ENCODE measurements at places on chromosomes 2 and 18.
A peak's percentile ranks its signal among the peaks of the same experiment; 100 is the strongest.

GRCh38 chr18:39299152-39299551 is 1733.6 kb upstream of the CELF4 start:
- DNase-seq = no peak

- no peak for DNase-seq
Observed at GRCh38 chr2:240159251-240159839, 18.9 kb upstream of the OTOS start.

DNA sequence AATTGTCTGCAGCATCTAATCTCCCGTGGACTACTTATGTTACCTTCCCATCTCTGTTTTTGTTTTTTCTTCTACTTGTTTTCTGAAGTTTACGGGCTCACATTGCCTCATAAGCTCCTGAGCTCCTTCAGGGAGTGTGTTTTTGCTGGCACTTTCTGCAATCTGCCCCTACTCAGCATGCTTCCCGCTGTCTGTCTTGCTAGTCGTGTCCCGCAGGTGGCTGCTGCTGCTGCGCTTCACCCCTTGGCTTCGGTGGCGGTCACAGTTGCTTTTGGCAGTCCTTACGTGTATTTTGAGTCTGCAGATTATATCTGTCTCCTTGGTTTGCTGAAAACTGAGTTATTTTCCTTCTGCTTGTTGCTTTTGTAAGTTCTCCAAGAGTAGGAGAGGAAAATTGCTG is 37.3 kb downstream of the FER1L5 start:
- DNase-seq = no peak

DNA sequence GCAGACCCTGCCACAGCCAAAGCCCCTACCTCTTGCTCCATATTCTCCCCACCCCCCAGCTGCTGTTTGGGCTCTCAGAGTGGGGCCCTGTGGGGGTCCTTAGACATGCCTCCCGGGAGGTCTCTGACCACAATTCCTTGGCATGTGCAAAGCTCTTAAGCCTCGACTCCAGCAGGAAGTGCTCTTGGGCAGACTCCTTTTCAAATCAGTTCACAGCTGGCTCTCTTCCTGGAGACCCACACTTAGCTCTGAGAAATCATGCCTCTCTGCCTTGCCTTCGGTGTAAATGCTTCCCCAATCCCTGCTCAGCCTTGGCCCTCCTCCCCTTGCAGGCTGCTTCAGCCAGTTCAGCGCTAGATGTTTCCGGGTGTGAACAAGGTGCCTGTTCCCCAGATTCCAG is 46.9 kb downstream of the NGEF start:
- DNase-seq = no peak

- no peak for DNase-seq
Observed at GRCh38 chr18:57951117-57951796, 92.8 kb upstream of the NEDD4L start.

DNA sequence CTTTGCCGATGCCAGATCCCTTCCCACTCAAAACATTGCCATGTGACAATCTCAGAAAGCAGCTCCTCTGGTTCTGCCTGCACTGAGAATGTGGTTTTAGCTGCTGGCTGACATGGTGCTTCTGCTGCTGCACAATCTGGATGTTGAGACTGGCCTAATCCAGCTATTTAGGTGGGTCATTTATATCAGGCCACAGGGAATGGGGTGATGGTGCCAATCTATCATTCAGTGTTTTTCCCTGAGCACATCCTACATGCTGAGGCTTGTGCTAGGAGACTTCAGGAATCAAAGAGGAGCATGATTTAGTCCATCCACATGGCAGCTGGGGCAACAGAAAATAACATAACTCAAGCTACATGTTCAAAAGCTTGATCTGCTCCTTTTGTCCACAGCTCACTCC is 144.7 kb downstream of the CYRIA start:
- DNase-seq = no peak

DNA sequence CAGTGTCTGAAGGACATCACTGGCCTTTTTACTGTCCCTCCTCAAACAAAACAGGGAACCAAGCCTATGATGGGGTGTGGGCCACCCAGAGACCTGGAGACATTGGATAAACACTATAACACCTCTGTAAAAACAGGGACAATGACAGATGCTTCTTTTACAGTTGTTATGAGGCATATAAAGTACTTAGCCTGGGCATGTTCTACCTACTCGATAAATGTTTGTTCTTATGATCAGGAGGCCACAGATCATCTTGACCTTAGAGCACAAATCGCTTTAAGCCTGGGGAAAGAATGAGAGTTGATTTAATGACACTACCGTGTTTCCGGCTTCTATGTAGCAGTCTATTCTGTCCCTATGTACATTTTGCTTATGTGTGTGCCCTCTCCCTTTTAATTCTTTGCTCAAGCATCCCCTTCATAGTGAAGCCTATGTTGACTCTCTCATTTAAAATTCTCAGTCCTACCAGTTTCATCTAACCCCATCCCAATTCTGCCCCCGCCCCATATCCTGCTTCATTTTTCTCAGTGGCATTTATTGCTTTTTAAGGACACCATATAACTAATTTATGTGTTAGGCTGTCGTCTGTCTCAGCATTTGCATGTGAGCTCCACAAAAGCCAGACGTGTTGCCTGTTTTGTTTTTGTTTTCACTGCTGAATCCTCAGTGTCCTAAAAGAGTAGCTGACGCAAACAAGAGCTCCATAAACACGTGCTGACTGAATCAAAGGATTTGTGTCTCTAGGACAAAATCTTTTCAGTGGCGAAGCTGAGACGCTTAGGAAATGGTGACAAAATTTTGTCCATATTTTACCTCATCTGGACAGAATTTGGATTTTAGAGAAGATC is 182.3 kb upstream of the ST6GAL2 start:
- DNase-seq = no peak

- no peak for DNase-seq
Observed at GRCh38 chr18:58649966-58650816, 21.1 kb upstream of the MALT1 start.

- no peak for DNase-seq
Observed at GRCh38 chr2:209380293-209380692, 43.6 kb upstream of the MAP2 start.

DNA sequence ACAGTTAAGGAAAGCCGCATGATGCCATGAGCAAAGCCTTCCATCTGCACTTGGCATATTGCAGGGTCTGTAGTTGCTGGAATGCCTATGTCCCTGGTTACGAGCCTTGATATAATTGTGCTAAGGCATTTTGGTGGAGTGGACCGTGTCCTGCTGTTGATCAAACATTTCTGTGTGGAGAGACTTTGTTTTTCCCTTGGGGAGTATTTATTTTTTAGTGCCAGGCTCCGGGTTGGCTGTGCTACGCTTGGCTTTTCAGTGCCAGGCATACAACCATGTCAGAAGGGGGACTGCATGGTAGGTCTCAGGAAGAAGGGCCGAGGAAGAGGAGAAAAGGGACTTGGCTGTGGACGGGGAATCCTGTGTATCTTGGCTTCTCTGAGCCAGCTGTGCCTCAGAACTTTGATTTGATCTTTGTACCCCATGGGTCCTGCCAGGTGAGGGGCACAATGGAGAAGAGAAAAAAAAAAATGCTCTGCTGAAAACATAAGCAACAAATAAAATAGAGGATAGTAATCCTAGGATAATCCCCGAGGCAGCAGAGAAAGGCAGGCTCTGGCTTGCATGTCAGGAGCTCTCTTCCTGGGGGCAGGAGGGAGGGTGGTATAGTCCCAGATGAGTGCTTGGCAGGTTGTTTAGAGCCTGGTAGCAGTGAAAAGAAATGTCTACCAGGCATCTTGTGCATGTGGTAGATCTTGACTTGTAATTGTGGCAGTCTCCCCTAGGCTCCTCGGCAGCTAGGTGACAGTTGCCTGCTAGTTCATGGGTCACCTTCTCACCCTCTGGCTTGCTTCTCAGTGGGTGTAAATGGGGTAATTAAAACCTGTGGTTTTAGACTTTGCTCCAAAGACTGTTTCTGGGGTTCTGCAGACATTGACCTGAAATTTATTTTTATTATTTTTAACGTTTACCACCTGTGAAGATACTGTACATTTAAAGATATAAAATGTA is 233.0 kb downstream of the NEDD4L start:
- DNase-seq = no peak

DNA sequence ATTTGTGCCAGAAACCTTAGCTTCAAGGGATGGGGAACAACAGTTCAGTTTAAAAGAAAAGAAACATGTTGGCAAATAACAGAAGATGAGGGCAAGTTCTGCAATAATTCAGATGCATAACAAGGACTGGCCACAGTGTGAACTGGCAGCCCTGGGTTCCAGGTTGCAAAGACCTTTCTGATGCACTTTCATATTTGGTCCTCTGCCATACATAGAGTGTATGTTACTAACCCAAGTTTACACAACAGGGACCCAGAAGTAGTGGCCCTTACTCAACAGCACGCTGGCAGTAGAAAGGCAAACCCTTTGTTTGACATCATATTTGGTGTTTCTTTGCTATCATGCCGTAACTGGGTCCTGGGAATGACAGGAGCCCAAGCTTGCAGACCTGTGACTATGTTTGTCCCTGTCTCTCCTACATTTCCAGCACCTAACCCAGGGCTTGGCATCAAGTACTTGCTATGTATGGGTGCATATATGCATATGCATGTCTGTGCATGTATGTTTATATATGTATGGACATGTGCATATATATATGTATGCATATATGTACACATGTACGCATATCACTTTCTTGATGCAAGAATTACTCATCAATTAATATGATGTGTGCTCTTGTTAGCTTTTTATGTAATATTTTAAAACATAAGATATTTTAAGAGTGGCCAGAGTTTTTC is 94.3 kb downstream of the MBP start:
- no peak for DNase-seq

DNA sequence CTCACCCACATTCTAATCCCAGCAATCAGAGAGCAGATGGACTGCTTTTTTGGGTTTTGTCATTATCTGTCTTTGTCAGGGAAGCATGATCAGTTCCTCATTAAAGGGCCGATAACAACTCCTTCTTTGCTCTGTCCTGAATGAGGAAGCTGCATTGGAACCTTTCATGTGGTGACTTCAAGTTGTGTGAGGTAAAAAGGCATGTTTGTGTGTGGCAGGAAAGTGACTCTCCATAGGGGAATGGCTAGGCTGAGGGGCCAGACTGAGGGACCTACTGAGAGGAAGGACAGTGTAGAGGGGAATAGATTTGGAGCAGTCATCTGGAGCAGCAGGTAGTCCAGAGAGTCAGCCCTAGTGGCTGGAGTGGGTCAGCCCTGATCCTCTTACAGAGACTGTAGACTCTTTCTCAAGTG is 23.6 kb upstream of the LRRTM1 start:
- DNase-seq = no peak

- peak; percentile 53 for DNase-seq
Observed at GRCh38 chr2:237858294-237859081, 935 bp upstream of the RAMP1 start.

- no peak for DNase-seq
Observed at GRCh38 chr2:44616667-44617155, 255.0 kb downstream of the CAMKMT start.

GRCh38 chr2:190927301-190927700 is 46.7 kb downstream of the GLS start:
- no peak for DNase-seq

DNA sequence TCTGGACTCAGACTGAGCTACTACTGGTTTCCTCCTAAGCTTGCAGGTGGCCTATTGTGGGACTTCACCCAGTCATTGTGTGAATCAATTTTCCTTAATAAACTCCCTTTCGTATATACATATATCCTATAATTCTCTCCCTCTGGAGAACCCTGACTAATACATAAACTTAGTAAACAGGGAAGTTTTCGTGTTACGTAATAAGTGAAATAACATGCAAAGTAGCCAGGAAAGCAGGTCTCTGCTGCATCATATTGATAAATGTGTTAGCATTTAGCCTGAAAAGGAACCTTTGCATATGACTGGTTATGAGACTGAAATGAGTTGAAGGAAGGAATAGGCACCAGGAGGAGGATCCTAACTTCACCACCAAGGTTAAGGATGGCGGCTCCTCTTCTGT is 527.2 kb upstream of the FAM98A start:
- no peak for DNase-seq

- DNase-seq = no peak
Observed at GRCh38 chr18:13888191-13888716, 27.1 kb downstream of the MC2R start.

DNA sequence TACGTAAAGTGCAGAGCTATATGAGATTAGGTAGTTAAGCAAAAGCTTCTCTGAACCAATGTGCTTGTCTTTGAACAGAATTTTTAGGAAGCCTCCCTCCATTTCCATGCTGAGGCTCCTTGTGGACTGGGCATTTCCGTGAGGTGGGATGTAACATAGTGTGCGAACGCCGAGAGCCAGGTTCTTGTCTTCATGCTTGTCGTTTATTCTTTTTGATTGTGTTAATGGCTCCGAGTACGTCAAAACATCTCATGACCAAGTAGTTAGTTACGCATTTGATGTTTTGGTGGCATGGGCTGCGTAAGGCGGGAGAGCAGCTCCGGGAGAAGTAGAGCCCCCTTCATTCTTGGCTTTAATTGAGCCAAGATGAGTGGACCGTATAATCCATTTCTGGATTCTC is 32.9 kb downstream of the DGKD start:
- DNase-seq = no peak

- peak; percentile 78 for DNase-seq
Observed at GRCh38 chr2:234288974-234289455, 207.9 kb downstream of the ARL4C start.

DNA sequence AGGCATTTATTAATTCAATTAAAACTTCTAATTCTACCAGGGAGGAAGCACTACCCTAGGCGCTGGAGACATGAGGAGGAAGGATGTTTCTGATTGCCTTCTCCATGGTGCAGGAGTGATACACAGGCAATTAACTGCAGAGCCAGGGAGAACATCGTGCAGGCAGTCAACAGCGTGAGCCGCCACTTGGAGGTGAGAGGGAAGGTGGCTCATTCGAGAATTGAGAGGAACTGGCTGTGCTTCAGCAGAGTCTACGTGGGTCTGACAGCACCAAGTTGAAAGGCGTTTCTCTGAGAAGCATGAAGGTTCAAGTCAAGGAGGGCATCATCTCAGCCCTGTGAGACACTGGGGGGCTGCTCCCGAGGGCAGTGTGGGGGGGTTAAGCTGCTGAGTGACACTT is 388.7 kb upstream of the MYT1L start:
- DNase-seq = no peak

GRCh38 chr18:69246027-69246426 is 154.7 kb upstream of the DOK6 start:
- no peak for DNase-seq

- DNase-seq = no peak
Observed at GRCh38 chr2:223997938-223998337, 40.7 kb downstream of the MRPL44 start.

DNA sequence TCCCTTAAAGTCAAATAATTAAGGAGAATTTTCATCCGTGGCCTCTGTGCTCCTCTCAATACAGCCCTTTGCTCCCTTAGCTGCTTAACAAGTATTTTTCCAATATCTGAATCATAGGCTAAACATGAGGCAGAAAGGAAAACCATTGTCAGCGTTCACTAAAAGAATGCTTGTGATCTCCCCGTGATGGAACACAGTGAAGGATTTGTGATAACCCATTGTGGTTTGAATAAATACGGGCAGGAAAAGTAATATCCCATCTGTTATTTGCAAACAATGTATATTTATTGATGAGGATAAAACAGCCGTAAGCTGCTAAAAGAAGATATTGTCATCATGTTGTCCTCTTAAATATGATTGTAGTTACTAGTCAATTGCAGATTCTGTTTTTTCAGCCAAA is 258.1 kb downstream of the NAPG start:
- no peak for DNase-seq

GRCh38 chr2:98975611-98976010 is 39.6 kb upstream of the CRACDL start:
- no peak for DNase-seq

GRCh38 chr2:104952976-104953375 is 84.9 kb upstream of the MRPS9 start:
- DNase-seq = no peak

GRCh38 chr2:45120546-45120945 is 111.3 kb upstream of the SIX2 start:
- no peak for DNase-seq
